ENCODE measurements at places on chromosomes 7 and 10.

- no peak for DNase-seq
These were observed 87.3 kb upstream of the STK17A start for GRCh38 chr7:43495572-43495971.

DNA sequence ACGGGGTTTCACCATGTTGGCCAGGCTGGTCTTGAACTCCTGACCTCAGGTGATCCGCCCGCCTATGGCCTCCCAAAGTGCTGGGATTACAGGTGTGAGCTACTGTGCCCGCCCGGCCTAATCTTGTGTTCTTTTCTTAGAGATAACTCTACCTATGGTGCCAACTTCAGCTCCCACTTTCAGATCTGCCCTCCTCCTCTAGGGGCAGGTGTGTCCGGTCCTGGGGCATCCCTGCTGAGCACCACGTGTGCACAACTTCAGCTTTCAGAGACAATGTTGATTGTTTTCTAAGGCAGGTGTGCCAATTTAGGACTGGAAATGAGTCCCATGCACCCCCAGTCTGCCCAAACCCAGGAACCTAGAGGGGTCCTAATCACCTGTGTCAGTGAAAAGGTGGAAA, 18.5 kb upstream of the FXYD4 start:
- DNase-seq = no peak

DNA sequence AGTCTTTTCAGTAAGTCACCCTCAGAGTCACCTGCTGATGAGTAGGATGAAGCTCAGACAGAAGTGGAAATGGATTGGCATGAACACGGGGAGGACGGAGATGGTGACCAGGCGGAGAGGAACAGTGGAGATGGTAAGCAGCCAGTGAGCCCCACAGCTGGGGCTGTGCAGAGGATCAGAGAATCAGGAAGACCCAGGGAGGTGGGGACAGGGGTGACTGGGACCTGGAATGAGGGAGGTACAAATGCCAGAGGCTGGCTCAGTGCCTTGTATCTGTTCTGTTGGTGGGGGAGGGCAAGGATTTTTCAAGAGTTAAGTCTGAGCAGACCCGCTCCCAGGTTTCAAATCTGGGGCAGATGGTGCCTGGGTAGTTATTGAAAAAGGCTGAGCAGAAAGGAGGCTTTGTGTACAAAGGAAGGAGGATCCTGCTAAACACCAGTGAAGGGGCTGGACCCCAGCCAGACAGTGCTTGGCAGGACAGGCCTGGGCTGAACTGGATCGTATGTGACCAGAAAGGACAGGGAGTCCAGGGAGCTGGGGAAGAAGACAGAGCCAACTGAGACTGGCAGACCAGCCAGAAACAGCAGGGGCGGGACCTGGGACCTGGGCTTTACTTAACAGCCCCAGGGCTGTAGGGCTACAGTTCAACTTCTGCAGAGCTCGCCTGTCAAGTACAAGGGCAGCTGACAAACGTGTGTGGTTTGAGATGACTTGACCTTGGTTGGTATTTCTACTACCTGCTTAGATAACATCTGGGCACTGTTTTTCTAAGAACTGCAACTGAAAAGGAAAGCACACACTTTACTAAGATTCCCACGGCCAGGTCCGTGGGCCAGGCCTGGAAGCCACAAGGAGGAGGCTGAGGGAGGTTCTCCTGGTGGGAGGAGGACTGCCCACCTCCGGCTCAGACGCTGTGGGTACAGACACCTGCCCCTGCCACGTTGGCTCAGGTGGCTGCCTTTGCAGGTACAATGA, 13.2 kb upstream of the FRMPD2 start:
- DNase-seq = no peak

DNA sequence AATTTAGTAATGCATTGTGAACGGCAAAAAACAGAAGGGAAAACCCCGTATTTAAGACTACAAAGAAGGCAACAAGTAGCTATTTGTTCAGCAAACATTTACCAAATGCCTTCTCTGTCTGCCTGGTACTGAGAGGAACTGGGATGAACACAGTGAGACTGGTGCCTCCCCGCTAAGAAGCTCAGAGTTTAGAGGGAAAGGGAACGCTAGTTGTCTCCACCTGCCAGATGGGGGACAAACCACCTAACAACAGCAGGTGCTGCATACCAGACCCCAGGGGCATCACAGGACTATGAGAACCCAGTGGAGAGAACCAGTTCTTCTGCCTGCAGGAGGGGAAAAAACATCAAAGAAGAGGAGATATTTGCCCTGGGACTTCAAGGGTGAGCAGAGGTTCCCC, 147.1 kb downstream of the SLC25A13 start:
- DNase-seq = no peak

GRCh38 chr7:21086688-21087087, 300.0 kb upstream of the SP8 start:
- no peak for DNase-seq

DNA sequence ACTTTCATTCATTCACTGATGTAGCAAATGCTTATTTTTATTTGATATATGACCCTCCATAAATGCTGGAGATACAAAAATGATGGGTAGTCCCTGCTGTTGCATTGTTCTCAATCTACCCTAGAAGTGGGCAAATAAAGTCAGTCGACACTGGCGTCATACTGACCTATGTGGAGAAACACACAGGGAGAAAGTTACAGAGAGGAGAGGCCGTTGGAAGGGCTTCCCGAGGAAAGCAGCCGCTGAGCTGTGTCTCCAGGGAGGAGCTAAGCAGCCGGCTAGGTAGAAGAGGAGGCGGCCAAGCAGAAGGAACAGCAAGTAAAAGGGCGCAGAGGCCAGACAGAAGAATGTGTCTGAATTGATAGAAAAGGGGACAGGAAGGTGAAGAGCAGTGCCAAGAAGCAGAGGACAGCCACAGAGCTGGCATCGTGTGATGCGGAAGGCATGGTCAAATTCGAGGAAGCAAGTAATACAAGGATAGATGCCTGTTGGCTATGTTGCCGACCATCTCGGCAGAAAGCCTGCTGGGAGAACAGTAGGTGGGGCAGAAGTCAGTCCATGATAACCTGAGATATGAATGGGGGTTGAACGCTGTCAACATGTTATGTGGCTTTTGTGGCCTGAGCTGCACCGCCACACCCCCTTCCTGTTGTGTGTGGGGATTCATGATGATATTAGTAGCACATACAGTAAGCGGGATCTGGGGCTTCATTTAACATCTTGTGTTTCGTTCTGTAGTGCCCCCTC, 25.9 kb downstream of the ST8SIA6 start:
- DNase-seq = peak; percentile 43

DNA sequence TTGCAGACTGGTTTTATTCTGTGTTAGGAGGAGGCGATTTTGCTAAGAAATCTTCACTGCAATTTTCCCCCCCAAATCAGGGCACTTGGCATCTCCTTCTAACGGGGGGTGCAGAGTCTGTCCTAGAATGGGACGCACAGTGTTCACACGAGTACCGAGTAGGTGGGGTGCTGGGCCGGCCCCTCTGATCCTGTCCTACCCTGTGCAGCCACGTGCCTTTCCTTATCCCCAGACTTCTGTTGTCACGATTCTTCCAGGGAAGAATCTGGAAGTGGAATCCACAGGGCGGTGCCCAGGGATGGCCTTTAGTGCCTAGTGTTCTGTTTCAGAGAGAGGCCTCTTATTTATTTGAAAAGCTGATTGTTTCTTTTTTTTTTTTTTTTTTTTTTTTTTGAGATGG, 16.4 kb downstream of the CUX1 start:
- no peak for DNase-seq

DNA sequence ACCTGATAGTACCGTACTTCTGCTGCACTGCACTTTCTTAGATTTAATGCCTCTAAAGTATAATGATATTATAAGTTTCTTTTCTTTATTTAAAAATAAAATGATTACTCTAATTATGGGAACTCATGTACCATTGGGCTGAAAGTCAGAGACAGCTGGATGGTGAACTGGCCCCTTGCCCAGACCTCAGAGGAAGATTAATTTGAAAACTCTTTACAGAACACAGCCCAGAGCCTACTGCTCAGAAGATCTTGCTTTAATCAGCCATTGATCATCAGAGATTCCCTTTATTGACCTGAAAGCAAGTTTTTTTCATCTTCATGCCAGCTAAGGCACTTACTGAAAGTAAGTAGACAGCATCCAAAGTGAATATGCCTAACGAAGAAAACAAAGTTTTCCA, 341.7 kb downstream of the GFRA1 start:
- DNase-seq = no peak

DNA sequence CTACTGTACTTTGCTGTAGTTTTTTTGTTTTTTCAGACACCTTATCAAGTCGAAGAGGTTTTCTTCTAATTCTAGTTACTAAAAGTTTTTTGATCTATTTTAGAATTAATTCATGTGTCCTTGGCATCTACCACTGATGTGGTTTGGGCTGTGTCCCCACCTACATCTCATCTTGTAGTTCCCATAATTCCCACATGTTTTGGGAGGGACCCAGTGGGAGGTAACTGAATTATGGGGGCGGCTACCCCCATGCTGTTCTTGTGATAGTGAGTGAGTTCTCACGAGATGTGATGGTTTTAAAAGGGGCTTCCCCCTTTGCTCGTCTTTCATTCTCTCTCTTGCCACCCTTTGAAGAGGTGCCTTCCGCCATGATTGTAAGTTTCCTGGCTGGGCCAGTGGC, 154.6 kb upstream of the EEPD1 start:
- DNase-seq = no peak

DNA sequence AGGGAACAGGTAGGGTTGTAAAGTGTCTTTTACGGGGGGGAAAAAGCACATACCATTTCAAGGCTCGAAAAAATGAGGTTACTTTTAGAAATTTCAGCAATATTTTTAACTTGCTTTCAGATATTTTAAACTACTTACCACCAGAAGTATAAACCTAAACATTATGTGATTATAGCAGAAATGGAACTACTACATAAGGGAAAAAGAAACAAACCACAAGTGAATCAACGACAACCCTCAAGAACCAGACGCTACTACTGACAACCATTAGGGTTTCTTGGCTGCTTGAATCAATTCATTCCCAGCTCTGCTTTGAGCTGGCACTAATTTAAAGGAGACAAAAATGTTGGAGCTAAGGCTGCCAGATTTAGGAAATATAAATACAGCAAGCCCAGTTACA, 80.1 kb downstream of the ZFAND4 start:
- no peak for DNase-seq

GRCh38 chr10:36188080-36188453, 546.0 kb upstream of the FZD8 start:
- DNase-seq = no peak

DNA sequence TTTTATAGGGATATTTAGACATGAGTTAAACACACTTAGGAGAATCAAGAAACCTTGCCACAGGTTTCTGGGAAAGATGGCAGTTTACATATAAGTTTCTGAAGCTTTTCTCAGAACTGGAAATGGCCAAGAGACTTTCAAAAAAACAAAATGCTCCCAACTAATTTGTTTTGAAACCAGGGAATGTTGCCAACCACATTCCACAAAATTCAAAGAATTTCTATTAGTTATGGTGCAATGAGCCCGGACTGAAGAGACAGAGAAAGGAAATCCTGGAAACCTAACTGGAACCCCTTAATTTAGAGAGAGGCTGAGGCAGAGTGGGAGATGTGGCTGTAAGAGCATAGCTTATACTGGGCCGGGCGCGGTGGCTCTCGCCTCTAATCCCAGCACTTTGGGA, 128.5 kb downstream of the PTEN start:
- no peak for DNase-seq

- DNase-seq = no peak
These were observed 612 bp downstream of the SNX8 start for GRCh38 chr7:2313450-2314208.

GRCh38 chr7:92632791-92633190, 42.6 kb upstream of the FAM133B start:
- DNase-seq = no peak

- no peak for DNase-seq
These were observed 46.1 kb downstream of the COL28A1 start for GRCh38 chr7:7489546-7489945.

DNA sequence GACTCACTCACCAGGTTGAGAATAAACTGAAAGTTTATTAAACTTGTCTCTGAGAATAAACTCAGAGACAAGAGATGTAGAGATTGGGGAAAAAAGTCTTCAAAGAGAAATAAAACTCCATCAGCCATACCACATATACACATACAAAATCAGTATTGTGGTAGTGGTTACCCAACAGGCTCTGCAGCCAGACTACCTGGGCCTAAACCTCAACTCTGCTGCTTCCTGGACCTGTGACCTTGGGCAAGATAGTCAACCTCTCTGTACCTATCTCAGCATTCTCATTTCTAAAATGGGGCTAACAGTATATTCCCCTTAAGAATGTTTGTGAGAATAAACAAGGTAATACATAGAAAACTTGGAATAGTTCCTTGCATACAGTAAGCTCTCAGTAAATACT, 15.3 kb downstream of the TPK1 start:
- no peak for DNase-seq

DNA sequence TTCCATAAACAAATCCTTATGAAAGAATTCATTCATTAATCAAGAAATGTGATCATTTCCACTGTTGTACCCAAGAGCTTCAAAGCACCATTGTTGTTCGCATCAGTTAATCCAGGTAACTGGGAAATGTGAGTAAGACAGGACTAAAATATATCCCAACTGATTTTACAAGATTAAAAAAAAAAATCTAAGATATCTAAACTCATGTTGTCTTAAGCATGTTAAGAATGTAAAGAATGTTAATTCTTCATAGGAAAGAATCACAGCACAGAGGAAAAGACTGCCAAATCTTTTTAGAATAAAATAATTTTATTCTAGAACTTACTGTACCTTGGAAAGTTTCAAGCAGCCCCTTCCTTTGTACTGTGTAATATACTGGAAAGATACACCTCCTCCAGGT, 16.4 kb downstream of the FZD1 start:
- DNase-seq = no peak

DNA sequence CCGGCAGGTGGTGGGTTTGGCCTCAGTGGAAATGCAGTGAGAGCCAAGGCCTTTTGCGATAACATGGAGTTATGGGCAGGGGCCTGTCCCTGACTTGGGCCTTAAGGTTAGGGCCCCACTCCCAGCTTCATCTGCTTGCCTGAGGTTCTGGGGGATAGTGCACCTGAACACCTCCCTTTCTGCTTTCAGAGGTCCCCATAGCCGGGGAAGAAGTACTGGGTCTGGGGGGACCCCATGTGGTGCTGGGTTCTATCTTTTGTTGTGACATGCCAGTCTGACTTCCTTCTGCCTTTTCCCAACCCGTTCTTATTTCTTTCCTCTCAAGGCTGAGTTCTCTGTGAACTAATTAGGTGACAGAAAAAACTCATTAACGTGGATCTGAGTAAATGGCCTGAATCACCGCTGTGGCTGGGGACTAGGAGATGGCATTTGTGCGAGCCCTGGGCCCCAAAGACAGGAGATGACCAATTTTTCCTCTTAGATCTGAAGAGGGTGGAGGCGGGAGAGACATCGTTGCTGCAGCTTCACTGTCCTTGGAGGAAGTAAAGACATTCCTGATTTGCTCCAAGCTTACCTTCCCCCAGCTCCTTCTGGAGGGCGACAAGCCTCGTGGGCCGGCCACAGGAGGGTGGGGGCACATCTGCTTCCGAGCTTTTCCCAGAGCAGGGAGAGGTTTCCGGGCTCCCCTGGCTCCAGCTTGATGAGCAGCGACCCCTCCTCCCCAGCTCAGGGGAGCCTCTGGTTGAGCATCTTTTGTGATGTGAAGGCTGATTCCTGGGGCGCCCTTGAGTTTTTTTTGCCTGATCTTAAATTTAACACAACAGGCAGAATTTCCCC, 2.0 kb downstream of the AGAP3 start:
- no peak for DNase-seq

GRCh38 chr7:122082670-122083069, 61.4 kb downstream of the AASS start:
- DNase-seq = no peak
